CD4-positive, alpha-beta T cell treated with Interleukin-15 for 4 hours (primary cell): ENCODE measurements at places on chromosomes 4 and X.

DNA sequence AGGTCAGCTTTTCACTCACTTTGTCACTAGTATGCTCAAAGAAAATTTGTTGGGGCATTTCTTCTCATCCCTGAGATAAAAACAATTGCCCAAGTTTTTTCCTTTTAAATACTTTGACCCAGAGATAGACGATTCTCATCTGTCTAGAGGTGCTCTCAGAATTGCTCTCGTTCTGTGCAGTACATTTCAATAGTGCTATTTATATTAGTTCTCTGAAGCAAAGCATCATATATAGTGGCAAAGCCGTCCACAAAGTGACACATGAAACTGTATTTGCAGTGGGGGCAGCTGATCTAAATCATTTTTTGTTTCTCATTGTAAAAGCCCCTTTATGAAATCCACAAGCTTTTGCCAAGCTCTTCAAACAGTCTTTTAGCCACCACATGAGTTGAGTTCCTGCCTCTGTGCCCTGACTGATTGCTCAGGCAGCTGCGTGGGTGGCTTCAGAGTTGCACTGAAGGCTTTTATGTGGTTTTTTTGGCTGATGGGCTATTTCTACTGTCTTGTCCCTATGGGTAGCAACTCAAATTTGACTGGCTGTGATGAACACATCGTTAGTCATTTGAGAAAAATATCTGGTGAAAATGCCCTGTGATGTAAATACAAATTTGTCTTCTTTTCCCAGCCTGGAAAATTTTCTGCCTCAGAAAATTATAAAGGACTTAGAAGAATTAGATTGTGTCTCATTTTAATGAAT, 119.1 kb upstream of the OTUD4 start:
- peak; percentile 5 for DNase-seq

DNA sequence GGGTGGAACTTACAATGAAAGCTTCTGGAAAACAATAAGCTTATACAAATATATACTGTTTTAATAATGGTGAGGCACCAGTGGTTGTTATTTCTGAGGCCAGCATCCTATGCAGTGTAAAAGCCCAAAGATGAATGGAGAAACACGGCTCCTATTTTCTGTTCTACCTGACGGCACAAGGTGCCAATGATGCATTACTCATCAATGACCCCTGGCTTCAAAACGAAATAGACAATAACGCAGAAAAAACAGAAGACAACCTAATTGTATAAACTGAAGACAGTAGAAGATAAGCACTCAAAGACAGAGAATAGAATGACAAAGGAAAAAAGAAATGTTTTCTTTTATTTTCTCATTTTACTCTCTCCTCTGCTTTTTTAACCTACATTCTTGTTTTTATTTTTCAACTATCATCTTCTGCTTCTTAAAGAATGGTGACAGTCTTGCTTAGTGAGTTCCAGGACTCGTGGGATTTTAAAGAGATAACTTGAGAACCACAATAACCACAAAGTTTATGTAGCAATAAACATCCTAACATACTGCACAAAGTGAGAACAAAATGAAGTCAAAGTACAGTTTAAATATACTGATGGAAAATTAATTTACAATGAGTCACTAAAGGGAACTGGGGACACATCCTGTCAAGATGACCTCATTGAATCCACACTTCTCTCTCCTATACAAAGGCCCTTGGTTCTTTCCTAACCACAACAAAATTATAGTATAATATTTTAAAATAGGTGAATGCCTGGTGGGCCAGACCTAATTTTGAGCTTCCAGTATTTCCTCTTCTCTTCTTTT, 169.8 kb downstream of the BTC start:
- no peak for DNase-seq

DNA sequence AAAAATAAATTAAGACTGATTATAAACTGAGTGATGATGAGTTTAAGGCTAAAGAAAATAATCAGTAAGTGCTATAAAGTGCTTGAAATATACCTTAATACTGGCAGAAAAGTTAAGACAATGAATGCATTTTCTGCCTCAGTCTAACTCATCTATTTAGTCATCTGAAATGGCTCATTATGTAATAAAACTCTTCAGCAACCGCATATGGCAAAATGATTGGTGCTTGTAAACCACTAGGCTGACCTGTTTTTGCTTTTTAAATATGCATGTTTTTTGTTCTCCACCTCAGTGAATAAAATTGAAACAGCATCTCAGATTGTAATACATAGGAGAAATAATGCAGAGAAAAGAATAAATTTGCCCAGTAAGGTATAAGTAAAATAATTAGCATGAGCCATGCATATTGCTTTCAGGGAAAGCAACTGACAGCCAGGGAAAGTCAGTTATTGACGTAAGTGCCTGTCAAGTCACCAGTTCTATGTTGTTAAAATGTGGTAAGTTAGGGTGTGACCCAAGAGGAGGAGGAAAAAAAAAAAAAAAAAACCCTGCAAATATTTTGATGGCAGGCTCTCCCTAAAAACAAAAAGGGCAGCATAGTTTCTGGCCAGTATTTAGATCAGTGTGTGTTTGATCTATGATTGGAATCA, 167.5 kb downstream of the PALLD start:
- no peak for DNase-seq

GRCh38 chr4:6044805-6045204, 26.6 kb upstream of the C4orf50 start:
- DNase-seq = no peak

DNA sequence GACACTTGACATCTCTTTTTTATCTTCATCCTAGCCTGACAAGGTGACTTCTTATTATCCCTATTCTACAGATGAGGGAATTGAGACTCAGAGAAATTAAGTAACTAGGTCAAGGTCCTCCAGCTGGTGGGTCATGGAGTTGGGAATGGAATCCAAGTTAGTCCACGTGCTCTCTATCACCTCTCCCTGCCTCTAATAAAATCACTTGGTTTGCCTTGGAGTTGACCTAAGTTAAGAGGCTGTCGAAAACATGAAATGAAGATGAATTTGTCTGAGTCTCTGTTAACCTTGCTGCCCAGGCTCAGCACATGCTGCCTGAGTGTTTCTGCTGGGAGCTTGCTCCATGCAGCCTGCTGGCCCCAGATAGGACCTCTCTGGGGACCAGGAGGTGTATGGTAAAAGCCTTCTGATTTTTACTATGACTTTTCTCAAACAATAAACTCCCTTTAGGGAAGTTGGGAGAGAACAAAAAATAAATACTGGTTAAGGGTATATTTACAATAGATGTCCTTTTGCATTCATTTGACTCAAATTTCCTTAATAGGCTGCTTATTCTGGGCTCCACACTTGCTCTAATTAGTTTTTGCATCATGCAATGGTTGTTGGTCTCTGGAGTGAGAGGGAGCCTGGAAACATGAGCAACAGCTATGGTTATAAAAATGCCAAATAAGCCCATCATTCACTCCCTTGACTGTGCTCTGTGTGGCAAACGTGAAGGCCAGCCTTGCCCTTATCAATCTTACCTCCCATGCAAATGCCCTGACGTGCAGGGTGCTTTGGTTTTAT, 61.6 kb upstream of the DHX15 start:
- DNase-seq = no peak

DNA sequence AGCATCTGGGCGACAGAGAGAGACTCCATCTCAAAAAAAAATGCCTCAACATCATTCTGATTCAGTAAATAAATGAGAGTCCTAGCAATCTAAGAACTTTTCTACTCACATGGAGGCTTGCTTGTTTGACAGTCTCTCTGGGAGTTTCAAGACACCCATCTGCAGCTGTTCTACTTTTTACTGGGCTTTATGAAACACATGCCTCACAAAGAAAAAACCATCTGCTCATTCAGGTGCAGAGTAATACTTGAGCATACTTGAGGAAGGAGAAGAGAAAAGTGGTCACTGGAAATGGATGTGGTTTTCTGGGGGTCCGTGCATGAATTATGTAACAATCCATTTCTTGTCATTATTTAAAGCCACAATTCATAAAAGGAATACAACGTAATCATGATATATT, 87.1 kb upstream of the DDX53 start:
- DNase-seq = no peak

GRCh38 chrX:41921492-41922430, 1.6 kb downstream of the CASK start:
- DNase-seq = no peak

GRCh38 chr4:39648827-39649558, 10.3 kb upstream of the SMIM14 start:
- DNase-seq = no peak

DNA sequence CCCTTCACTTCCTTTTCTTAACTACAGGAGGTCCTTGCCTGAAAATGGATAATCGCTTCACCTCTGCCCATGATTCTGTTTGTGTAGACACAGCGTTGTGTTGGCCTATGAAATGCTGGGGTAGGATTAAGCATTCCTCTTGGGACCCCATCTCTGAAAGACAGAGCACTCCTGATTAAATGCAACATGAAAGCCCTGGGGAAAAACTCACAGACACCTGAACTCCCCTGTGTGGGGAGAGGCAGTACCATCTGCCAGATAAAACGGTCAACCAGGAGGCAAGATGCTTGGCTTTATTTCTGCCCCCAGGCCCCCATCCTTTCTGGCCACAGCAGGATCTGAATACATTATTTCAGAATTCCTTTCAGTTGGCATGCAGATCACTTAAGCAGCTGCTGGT, 1.9 kb downstream of the LGI2 start:
- no peak for DNase-seq

GRCh38 chr4:143351774-143352451, 15.2 kb downstream of the GAB1 start:
- no peak for DNase-seq

DNA sequence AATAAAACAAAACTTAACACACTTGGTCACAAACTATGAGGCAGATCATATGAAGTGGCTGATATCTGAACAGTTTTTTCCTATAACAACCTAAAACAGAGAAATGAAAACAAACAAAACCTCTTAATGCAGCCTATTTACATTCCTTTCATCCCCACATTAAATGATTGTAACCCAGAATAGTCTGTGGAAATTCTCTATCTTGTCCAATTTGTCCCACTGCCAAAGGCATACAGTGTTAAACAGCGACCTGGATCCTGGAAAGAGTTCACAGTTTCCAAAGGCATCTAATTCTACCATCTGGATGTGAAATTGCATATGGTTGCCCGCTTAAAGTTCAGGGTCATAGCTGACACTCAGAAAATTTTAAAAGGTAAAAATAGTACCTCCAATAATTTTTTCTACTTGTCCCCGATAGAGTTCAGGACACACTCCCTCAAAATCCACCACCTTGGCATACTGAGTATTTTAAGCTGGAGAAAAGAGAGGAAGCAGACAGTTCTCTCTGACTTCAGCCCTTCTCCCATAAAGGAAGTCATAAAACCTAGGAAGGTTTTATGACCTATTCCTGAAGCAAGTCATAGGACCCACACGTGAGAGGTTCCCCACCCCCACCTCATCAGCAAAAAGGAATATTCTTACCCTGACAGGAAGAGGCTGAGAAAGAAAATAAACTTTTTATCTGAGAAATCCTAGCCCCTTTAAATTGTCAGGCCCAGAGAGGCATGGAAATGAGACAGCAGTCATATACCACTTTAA, 270.2 kb downstream of the PAPSS1 start:
- no peak for DNase-seq

GRCh38 chr4:146105464-146105863, 70.1 kb upstream of the LSM6 start:
- no peak for DNase-seq

DNA sequence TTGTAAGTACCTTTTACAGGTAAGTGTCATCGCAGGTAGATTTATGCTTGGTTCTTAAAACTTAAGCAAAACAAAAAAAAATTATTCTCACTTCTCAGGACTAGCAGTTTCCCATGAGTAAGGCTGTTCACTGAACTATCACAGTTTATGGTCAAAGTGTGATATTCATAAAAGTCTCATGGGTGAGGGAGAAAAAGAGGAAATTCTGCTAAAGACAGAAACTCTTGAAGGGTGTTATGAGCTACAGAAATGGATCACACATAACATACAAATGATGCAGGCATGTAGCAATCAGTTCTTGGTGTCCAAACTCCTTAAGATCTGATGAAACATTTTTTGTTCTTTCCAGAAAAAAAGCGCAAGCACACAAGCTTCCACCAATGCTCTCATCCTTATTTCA, 8.5 kb downstream of the RAB9A start:
- DNase-seq = peak; percentile 10

GRCh38 chrX:13570261-13570605, 832 bp downstream of the EGFL6 start:
- no peak for DNase-seq

DNA sequence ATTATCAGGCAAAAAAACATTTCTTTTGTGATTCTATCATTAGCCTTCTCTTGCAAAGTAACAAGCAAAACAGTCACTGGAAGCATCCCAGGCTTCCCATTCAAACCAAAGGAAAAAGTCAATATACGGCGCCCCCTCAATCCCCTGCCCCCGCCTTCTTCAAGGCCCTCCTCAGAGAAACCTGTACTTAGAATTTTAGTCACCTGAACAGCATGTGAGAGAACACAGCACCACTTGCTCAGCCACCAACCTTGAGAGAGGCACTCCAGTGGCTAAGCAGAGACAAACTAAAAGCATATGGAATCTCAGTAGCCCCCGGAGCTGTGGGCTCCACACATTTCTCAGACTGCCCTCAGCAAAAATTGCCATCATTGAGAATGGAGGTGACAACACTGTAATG, 25.2 kb downstream of the LEF1 start:
- DNase-seq = no peak

DNA sequence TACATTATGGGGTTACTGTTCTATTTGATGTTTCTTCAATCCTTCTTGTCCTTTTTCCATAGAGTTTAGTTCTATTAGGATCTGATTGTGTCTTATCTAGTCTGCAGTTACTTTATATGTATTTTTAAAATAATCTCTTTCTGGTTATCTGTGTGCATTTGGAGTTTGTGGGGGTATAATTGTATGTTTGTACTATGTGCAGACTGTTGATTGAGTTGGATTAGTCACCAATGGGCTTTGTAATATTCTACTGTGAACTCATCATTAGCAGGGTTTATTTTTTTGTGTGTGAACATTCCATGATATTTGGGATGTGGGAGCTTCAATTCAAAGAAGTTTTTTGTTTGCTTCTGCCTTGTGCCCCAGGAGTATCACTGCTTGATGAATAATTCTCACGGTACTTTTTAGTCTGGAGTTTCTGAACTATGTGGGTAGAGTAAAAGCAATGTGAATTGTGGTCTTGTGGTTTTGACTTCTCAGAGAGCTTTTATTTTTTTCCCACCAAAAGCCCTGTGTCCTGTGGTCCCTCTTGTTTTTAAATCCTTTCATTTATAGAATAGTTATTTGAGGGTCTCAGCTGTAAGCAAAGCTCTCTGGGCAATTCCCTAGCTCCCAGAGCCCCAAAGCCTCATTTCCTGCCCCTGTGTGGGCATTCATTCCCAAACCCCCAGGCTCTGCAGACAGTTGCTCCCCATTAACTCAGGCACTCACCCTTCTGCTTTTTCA, 127.8 kb downstream of the PHKA2 start:
- DNase-seq = no peak

- no peak for DNase-seq
Measured at GRCh38 chrX:16524316-16524715, 125.6 kb upstream of the S100G start.

GRCh38 chr4:114472269-114473032, 126.2 kb upstream of the UGT8 start:
- DNase-seq = no peak

DNA sequence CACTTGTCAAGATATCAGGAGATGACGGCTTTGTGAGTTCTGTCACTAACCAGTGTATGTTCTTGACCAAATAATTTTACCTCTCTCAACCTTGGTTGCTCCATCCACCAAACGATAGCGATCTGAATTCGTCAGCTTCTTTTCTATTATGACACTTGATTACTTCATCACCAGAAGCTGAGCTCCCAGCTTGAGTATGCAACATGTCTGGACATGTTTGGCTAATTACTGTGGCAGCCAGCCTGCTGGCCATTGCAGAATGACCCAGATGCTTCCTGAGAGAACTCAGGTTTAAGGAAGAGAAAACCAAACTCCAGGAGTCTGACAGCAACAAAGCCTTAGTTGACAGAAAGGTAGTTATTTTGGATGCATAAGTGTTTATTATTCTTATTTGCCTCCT, 46.4 kb upstream of the PARM1 start:
- DNase-seq = no peak
